Lung (tissue), 17 donors: ENCODE measurements at places on chromosomes 12 and 14.

DNA sequence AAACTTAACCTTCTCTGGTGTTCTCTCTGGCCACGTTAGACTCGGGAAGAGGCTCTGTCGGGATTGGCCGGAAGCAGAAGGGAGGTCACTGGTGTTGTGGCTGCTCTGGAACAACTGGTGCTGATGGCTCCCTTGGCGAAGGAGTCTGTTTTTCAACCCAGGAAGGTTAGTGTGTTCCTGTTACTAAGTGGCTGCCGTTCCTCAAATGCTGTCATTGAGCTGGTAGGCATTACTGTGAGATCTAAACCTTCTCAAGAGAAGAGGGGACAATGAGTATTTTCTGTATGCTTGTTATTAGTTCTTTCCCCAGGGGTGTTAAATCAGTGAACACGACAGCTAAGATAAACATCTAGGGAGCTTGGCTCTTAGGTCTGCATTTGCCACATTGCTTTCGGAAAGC lies 18.3 kb downstream of the POP5 start:
- no peak for DNase-seq

- no peak for DNase-seq
Observed at GRCh38 chr12:131375972-131376345, 334.9 kb upstream of the SFSWAP start.

- no peak for DNase-seq
Observed at GRCh38 chr12:31536672-31537071, 54.3 kb downstream of the DENND5B start.

GRCh38 chr12:8637244-8637643 lies 24.6 kb upstream of the AICDA start:
- no peak for DNase-seq

DNA sequence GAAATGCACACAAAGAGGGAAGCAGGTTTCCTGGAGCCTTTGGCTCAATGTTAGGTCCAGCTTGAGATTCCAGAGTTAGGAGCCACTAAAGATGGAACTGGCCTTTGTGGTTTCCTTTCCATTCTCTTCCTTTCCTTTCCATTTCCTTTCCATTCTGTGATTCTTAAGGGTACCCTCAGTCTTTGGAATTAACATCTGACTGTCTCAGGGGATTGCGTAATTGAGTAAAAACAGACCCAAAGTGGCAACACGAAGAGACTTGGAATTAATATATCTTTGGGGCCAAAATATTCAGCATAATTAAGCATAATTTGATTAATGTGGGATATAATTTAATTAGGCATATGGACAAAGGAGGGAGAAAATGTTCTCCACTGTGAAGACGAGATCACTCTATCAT lies 205.6 kb downstream of the CRADD start:
- no peak for DNase-seq

DNA sequence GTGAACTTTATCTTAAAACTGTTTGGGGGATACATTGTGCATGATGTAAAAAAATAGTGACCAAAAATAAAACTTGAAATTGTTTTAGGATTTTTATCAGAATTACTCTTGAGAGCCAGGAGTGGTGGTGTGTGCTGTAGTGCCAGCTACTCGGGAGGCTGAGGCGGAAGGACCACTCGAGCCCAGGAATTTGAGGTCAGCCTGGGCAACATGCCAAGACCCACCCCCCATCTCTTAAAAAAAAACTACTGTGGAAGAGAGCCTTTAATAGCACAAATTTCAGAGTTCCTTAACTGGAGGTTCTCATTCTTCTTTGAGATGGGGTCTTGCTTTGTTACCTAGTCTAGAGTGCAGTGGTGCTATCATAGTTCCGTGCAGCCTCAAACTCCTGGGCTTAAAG lies 21.5 kb downstream of the CPSF2 start:
- DNase-seq = no peak

DNA sequence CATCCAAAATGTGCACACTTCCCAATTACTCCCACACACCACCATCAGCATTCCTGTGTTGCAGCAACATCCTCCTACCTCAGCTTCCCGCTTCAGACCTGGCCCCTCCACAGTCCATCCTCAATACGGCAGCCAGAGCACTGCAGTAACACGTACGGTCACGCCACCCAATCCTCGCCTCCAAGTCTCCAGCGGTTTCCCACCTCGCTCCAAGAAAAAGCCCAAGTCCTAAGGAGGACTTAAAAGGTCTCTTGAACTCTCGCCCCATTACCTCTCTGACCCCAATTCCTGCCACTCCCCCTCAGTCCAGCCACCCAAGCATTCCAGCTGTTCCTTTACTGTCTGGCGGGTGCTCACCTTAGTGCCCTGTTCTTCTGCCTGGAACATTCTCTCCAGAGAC lies 12.0 kb downstream of the FBXO21 start:
- no peak for DNase-seq

- no peak for DNase-seq
Observed at GRCh38 chr12:85457016-85457415, 177.0 kb downstream of the ALX1 start.

GRCh38 chr14:100498068-100498467 lies 89.1 kb downstream of the BEGAIN start:
- no peak for DNase-seq

DNA sequence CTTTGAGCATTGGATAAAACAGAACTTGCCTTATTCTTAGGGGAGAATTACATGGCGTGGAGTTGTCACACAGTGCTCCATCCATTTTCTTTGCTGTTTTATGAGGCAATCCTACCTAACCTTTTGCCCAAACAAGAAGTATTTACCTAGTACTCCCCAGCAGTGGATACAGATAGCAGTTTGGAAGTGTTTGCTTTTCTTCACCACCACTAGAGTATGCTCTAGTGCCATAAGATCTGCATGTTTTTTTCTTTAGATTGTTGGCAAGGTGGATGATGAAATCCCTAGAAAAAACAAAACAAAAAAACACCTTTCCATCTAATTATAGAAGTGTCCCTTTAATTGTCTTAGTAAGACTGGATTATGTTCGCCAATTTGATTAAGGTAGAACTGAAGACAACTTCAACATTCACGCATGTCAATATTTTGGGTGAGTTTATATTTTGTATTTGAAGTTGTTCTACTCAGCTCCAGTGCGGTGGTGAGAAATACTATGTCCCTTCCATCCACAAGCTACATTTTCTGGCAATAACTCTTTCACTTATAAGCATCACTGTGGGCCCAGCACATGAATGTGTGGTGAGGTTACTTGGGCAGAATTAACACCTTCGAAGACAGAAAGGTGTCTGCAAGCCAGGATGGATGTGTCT lies 23.6 kb upstream of the TMEM260 start:
- no peak for DNase-seq

- peak; percentile 91 for DNase-seq
Observed at GRCh38 chr12:93060666-93061472, 131.8 kb upstream of the EEA1 start.

DNA sequence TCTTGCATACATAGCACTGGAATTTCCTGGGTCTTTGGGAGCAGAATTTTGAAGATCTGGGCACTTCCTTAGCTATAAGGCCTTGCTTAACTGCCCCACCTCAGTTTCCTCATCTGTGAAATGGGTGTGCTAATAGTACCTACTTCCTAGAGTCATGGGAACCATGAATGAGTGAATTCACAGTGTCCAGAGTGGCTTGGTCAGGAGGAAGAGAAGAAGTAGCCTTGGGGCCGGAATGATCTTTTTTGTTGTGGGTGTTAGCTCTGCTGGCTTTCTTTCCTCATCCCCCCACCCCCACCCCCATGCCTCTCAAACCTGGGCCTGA lies 2.4 kb downstream of the SH2B3 start:
- DNase-seq = no peak

DNA sequence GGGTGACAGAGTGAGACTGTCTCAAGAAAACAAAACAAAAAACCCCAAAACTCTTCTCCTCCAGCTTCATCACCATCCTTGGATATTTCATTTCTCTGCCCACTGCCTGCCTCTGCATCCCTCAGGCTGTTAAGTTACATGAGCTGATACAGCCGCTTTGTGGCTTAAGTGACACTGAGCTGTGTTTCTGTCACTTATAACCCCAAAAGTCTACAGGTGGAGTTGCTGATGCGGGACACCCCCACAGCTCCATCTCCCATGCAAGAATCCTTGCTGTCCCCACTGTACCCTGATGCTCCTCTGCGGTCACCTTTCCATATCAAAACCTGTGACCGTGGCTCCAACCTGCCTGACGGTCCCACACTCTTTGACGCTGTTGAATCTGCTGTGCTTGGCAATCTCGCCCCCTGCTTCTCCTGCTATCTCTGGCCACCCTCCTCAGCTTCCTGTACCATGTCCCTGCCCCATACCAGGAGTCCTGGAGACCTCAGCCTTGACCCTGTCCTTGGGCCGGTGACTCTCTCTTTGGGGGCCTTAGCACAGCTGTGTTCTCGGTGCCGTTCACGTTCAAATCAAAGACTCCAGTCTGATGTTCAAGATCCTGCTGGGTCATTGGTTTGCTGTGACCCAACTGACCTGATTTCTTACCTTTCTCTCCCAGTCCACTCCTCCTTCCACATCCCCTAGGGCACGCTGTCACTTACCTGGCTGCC lies 20.3 kb downstream of the HVCN1 start:
- DNase-seq = no peak

DNA sequence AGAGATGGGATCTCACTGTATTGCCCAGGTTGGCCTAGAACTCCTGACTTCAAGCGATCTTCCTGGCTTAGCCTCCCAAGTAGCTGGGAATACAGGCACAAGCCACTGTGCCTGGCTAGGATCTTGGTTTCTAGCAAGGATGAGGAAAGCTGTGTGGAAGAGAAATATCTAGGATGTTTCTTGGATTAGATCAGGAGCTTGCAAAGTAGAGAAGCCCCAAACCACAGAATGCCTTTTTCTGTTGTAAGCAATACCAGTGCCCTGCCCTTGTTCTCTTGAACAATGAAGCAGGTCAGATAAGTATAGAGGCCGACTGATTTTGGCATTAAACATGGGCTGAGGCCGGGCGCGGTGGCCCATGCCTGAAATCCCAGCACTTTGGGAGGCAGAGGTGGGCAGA lies 44.3 kb upstream of the STRN3 start:
- DNase-seq = no peak

DNA sequence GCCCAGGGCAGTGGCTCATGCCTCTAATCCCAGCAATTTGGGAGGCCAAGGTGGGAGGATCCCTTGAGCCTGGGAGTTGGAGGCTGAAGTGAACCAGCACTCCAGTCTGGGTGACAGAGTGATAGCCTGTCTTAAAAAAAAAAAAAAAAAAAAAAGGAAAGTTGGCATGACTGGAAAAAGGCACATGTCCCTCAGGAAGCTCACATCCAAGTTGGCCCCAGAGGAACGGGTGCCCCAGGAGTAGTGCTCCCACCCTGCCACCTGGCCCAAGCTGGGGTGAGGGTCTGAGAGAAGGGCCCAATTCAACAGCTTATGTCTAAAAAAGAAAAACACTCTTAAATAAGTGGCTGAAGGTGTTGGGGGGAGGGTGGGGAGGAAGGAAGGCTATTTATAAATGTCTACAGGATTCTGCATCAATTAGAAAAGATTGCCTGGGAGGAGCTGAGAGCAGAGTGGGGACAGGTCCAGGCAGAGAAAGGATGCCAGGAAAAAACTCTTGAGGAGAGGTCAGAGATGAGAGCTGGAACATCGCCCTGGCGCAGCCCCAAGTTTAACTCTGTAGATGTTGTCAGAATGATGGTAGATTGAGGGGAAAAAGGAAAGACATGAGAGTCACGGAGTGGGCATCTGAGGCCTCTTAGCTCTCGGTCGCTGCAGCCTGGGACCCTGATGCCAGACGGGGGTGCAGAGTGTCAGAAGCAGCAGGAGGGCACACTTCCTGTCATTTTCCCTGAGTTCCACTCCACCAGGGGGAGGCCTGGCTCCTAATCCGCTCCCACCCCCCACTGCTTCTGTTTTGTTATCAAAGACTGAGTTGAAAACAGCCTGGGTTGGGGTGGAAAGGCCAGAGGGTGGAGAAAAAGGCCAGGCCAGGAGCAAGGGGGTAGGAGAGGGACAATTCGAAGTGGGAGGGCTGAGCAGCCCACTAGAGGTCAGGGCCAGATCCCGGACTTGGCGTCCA lies 7.3 kb downstream of the SPRYD3 start:
- peak; percentile 90 for DNase-seq

DNA sequence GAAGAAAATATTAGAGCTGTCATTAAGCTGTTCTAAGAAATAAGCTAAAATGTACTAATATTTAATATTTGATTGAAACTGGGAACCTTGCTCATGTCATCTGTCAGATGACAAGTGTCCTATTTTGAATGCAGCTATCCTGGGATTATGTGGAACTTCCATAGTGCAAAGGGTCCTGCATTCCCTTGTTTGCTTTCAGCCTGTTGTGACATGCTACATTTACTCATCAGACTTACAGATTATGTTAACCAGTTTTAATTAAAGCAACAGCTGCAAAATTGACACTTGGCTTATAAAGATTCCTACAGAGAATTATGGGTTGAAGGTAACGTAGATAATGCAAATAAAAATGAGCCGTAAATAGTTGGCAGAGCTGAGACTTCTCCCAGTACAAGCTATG lies 458.4 kb upstream of the RGS6 start:
- no peak for DNase-seq

- DNase-seq = no peak
Observed at GRCh38 chr12:63937378-63938316, 93.1 kb downstream of the SRGAP1 start.

GRCh38 chr12:25052196-25052913 lies 103.5 kb upstream of the BCAT1 start:
- peak; percentile 45 for DNase-seq

DNA sequence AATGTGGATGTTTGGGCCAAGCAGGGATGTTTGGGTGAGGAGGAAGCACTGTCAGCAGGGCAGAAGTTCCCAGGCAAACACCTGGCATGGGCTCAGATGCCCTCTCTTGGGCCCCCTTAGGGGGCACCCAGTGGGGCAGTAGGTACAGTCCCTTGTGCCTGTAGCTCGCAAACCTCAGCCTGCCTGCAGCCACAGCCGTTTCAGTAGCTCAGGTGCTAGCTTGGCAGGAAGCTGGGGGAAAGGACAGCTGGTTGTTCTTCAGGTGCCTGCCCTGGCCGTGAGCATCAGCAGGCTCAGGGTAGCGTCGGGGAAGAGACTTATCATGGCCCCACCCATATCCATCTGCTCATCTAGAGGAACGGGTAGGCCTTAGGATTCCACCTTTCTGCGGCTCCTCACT lies 67.5 kb downstream of the B4GALNT3 start:
- no peak for DNase-seq

- DNase-seq = peak; percentile 34
Observed at GRCh38 chr12:111409780-111410430, 4.2 kb downstream of the SH2B3 start.

GRCh38 chr12:104738776-104739642 lies 219.1 kb downstream of the SLC41A2 start:
- DNase-seq = no peak

DNA sequence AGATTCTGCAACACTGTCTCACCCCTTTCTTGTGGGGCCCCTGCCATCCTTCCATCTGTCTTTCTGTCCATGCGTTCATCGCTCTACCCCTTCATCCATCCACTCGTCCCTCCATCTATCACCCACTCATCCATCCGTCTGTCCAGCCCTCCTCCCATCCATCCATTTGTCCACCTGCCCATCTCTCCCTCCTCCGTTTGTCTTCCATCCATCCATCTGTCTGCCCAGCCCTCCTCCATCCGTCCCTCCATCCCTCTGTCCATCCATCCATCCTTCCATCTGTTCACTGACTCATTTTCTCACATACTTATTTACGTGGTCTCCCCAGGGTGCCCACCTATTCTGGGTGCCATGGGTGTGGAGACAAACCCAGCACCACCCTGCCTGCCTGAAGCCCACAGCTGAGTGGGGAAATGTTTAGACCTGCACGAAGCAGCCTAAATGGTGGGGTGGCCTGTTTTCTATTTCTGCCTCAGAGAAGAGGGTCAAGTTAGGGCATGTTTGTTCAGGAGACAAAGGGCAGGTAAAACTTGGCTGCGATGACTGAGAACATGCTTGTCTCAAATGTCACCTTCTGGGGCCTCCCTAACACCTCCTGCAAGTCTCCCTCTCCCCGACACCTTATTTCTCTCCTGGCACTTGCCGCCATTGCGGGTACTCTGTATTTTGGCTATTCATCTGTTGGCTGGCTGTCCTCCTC lies 2.8 kb upstream of the SLC25A47 start:
- no peak for DNase-seq
